AG20443 (cell line): ENCODE measurements at places on chromosomes 1 and 21.
A peak's percentile ranks its signal among the peaks of the same experiment; 100 is the strongest.

GRCh38 chr21:35861661-35862060 is 198.7 kb downstream of the SETD4 start:
- no peak for DNase-seq

DNA sequence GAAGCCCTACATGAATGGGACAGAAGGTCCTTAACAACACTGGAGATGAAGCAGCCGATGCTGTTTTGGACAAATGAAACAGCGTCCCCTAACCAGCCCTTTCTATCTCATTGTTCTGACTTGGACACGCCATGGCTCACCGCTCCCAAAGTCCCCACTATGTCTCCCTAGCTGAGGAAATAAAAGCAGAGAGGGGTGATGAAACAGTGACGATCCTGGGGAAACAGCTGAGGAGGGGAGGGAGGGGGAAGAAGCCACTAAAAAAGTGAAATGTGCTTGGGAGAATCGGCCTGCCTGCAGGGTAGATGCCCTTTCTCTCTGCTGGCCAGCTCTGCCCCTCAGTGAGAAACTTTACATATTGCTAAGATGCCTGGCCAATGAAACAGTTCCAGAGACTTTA is 1.1 kb upstream of the ACKR1 start:
- no peak for DNase-seq

GRCh38 chr1:206975306-206975705 is 5.0 kb upstream of the FCAMR start:
- DNase-seq: no peak

DNA sequence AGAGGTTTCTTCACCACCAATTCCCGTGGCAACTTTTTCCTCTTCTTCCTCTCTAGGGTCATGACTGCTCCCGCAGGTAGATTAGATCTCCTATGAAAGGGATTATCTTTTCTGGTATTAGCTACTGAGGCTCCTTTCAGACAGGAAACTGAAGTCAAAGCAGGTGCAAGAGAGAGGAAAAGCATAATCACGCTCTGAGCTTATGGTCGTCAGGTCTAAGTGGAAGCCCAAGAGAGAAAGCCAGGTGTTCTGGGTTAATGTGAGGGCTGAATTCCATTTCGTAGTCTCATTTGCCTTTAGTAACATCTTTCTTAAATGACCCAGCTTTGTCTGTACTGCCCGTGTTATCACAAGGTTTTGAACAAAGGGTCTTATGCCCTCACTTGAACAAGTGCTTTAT is 8.3 kb upstream of the MAP3K21 start:
- no peak for DNase-seq

- peak; percentile 45 for DNase-seq
Measured at GRCh38 chr1:209412036-209412435, 171.5 kb upstream of the CAMK1G start.
